ENCODE measurements at places on chromosomes 4 and X.

GRCh38 chr4:150262611-150263010, 184.4 kb downstream of the DCLK2 start:
- DNase-seq, result no peak

GRCh38 chr4:122765692-122766352, 33.3 kb downstream of the BBS12 start:
- DNase-seq, result no peak

GRCh38 chrX:71958281-71958675, 47.6 kb downstream of the NHSL2 start:
- no peak for DNase-seq

DNA sequence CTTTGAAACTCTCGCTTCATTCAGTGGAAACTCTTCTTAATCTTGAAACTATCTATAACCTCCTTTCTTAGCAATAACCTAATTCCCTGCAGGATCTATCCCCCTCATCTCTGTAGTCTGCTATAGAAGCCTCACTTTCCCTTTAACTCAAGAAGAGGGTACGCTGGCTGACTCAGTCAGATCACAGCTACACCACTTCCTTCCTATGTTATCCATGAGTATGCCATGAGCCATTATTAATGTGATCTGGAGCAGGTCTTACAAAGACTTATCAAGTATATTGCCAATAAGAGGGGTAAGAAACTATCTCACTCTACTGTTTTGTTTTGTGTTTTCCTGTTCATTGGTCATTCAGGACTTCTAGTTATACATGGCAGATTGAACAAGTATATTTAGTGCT, 165.3 kb downstream of the PJA1 start:
- no peak for DNase-seq

GRCh38 chr4:76894537-76895255, 3.2 kb downstream of the SOWAHB start:
- DNase-seq, result no peak

- no peak for DNase-seq
Observed at GRCh38 chrX:140983730-140984129, 18.7 kb upstream of the SPANXB1 start.

GRCh38 chrX:118504581-118504980, 9.0 kb downstream of the DOCK11 start:
- no peak for DNase-seq

- DNase-seq, result no peak
Observed at GRCh38 chr4:153931804-153932203, 142.9 kb upstream of the SFRP2 start.

GRCh38 chrX:101108284-101108683, 10.3 kb downstream of the CENPI start:
- no peak for DNase-seq

GRCh38 chr4:112357897-112358296, 60.7 kb downstream of the ALPK1 start:
- no peak for DNase-seq

- no peak for DNase-seq
Observed at GRCh38 chr4:138320831-138321230, 78.7 kb upstream of the SLC7A11 start.

DNA sequence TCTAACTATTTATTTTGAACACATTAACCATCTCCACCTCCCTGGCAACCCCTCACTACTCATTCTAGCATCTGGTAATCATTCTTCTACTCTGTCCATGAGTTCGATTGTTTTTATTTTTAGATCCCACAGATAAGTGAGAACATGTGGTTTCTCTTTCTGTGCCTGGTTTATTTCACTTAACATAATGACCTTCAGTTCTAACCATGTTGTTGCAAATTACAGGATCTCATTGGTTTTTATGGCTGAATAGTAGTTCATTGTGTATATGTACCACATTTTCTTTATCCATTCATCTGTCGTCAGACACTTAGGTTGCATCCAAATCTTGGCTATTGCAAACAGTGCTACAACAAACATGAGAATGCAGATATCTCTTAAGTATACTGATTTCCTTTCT, 33.4 kb upstream of the FAM47B start:
- no peak for DNase-seq

- no peak for DNase-seq
Observed at GRCh38 chr4:8922481-8922880, 50.8 kb upstream of the HMX1 start.

- no peak for DNase-seq
Observed at GRCh38 chr4:139824882-139825522, 159.4 kb downstream of the MGST2 start.
